Activated CD4-positive, alpha-beta T cell treated with anti-CD3 and anti-CD28 coated beads, Interleukin-10, Interleukin-2, amounts not matched to agents 100 ng/mL and 50 ng/mL, durations not matched to agents 16 hours and 8 hours (primary cell): ENCODE measurements at places on chromosomes 1 and 21.

- DNase-seq, result no peak
Measured at GRCh38 chr1:98969798-98970490, 34.7 kb downstream of the PLPPR5 start.

- no peak for DNase-seq
Measured at GRCh38 chr1:21317035-21317689, 26.9 kb upstream of the ECE1 start.

GRCh38 chr1:26787706-26788514 is at the start of gene PIGV:
Gene PIGV, plus strand, starts transcription at chr1:26787950. Its CDS starts 2,866 bp downstream, at chr1:26790816.
- peak; percentile 92 for DNase-seq

GRCh38 chr1:52913537-52913936 is 8.0 kb downstream of the ECHDC2 start:
- DNase-seq, result no peak
